ENCODE measurements at places on chromosomes 2 and 18.

GRCh38 chr2:128269063-128269989, 49.3 kb downstream of the HS6ST1 start:
- no peak for DNase-seq

DNA sequence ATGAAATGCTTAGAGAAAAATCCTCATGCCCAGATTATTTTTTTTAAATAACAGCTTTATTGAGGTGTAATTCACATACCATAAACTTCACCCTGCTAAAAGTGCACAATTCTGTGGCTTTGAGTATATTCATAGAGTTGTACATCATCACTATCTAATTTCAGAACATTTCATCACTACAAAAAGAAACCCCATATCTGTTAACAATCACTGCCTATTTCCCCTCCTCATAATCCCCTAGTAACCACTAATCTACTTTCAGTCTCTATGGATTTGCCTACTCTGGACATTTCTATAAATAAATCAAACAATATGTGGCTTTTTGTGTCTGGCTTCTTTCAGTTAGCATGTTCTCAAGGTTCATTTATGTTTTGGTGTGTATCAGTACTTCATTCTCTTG, 51.4 kb downstream of the OSBPL1A start:
- DNase-seq: no peak

DNA sequence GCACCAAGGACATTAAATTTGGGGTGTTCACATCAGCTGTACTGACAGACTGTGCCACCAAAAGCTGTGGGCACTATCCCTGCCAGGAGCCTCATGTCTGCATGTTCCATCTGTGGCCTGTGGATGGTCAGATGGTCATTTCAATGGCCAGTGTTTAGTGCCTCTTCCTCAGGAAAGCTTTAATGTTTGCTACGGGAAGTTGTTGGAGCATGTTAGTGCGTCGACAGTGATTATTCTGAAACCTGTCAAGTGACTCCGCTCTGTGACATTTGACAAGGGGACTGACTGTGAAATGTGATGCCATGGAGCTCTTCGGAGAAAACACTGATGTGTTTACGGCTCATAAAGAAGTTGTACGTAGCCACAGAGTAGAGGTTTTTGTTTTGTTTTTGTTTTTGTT, 18.7 kb upstream of the RGPD4 start:
- DNase-seq: no peak

DNA sequence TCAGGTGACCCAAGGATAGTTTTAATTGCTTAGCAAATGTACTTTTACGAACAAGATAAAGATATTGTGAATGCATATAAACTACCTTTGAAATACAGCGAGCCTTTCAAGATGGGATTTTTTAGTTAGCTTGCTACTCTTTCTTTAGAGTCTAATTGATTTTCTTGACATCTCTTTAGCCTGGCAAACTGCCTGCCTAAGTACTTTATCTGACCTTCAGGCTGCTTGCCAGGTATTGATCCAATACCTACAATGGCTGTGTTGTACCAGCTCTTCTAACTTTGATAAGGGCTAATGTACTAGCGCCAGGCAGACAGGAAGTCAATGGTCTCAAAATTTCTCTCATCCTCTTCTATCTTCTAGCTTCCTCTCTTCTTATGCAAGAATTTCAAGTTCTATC, 414.4 kb upstream of the ACVR2A start:
- DNase-seq: no peak

GRCh38 chr2:185780890-185781289, 42.3 kb downstream of the FSIP2 start:
- no peak for DNase-seq

DNA sequence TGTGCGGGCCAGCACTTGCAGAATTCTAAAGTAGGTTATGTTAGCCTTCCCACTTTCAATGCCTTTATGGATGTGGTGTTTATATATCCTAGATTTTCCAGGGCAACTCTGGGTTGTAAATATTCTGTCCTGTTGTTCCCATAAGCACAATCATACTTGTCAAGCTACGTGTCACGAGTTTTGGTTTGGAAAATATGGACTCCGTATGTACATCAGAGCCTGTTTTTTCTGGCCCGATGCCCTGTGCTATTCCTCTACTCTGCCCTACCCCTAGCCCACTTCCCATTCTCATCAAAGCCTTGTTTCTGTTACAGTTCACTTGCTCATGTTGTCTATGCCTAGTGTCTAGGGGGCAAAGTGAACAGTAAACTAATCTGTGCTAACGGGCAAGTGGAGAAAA, 27.0 kb upstream of the ZEB2 start:
- no peak for DNase-seq

GRCh38 chr2:12087175-12087574, 340.7 kb downstream of the LPIN1 start:
- no peak for DNase-seq

DNA sequence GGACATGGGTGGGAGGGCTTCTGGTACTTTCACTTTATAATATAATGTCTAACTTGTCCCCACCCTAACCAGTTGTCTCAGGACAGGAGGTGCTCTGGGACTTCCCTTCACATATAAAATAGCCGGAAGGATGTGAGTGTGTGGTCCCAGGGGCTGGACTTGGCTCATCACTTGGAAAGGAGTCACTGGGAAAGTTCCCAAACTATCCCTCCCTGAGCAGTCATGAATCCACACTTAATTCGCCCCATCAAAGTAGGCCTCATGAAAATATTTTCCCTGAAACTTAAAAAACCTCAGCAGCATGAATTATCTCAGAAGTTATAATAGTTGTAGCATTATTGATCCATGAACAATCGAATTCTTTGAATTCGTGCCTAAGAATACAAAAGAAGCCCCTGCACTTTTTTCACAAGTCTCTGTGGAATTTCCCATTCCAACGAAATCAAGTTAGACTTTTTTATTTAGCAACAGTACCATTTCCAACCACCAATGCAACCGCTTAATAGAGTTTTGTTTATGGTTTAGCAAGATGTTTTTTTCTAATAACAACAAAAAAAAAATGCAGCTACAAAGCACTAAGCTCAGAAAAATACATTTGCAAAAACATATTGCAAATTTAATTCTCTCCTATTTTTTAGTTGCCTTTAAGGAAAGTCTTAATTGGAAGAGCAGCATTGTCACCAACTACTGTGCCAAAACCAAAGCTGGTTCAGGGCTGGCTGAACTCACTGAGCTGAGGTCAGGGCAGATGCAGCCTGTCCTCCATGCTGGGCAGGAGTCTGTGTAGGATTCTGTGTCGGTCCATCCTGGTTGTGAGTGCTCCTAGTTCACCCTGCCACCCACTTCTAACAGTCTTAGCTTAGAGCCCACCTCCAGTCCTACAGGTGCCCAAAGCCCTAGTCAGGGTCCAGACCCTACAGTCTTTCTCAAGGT, 68.8 kb upstream of the SPTBN1 start:
- no peak for DNase-seq

GRCh38 chr2:84314901-84315330, 144.2 kb downstream of the SUCLG1 start:
- DNase-seq: peak; percentile 82

DNA sequence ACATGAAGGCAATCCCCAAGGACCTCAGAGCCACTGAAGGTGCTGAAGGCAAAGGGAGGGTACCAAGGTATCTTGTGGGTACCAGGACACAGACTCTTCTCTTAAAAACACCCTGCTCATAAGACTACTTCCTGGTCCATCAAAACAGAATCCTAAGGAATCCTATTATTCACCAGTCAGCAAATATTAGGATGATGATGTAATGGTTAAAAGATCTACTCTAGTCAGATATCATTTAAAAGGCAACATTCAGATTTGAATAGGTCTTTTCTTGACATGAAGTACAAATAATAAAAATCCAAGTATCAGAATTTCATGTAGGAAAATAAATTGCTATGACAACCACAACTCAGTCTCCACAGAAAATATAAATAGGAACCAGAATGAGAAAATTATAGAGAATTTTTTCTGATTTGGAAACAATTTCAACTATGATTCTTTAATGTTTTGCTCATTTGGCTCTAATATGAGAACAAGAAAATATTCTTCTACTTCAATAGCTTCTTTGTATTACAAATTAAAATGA, 77.8 kb upstream of the ZNF397 start:
- DNase-seq: no peak

GRCh38 chr2:182705761-182706160, 10.3 kb upstream of the DNAJC10 start:
- no peak for DNase-seq

GRCh38 chr2:106366204-106366885, 101.9 kb downstream of the RGPD3 start:
- no peak for DNase-seq

DNA sequence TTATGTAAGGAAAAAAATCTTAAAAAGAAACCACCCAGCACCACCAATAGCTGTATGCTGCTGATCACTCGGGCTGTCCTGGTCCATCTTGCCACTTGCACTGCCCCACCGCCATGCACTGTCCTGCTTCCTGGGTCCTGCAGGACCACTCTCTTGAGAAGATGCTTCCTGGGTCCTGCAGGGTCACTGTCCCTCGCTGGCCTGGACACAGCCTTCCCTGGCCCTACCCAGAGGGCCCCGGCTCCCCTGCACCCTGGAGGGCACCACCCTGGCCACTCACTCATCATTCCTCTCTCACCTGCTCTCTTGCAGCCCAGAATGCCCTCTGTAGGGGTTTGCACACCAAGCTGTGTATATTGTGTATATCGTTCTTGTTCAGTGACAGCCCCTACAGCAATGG, 2.4 kb upstream of the OTOS start:
- no peak for DNase-seq

GRCh38 chr2:38159597-38159996, 83.6 kb upstream of the CYP1B1 start:
- no peak for DNase-seq

DNA sequence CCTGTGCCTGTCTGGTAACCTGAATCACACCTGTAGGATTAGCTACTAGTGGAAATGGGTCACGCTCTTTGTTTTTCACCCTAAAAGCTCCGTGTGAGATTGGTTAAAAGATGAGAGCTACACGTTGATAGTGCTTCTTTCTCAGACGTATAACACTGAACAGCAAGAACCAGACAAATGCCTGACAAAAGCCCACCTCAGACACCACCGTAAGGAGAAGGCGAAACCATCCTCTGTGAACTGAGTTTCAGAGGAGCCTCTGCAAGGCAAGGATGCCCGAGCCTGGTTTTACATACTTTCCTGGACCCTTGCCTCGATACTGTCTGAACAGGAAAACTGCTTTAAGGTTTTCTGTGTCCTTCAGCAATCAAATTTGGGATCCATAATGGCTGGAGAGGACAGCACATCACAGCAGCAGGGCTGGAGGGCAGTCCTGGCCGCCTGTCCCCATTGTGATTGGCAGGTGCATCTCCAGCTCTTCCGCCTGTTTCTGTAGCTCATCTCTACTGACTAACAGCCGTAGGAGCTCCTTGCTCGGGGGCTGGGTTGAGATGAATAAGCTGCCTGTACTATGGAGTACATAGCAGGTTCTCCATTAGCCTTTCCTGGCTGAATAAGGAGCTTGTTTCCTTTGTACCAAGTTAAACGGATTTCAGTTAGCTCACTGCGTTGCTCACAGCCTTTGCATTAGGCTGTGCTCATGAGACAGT, 155.5 kb downstream of the MYT1L start:
- no peak for DNase-seq
